ENCODE measurements at places on chromosomes 1 and 21.

DNA sequence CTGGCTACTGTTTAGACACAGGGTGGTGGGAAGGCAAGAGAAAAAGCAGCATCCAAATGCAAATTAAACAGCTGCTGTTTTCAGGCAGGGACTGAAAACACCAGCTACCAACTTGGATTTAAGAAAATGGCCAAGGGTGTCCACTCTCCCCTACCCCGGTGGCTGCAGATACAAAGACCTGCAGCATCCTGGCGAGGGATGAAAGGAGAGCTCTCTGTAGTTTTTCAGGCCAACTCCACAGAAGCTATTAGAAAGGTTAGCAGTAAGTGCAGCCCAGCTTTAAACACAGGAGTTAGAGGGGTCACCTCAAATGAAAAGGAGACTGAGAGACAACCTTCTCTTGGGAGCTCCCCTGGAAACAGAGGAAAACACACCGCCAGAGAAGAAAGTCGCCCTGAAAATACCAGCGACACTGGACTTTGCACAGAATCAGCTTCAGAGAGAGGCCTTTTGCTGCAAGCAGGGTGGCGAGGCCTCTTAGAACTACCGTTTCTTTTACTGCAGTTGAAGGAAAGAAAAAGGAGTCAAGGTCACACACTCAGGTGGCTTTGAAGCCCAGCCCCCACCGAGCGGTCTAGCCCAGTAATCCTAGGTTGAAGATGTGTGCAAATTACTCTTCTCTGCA lies 74.4 kb upstream of the TIAM1 start:
- DNase-seq: no peak

- no peak for DNase-seq
Measured at GRCh38 chr1:29603622-29604021, 367.3 kb downstream of the PTPRU start.

DNA sequence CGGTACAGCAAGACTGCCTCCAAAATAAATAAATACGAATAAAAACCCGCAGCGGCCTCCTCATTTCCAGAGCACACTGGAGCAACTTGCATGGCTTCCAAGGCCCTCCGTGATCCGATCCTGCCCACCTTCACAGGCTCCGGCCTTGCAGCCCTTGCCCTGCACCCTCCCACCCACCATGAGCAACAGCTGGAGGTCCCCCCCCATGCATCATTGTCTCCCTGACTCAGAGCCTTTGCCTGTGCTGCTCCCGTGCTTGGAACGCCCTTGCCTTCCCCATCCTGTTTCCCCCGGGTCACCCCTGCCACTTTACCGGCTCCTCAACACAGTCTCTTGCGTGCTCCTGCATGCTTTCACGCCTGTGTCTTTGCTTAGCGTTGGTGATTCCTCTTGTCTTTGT lies 71.0 kb upstream of the ANGPTL1 start:
- DNase-seq: no peak

GRCh38 chr1:11951901-11952300 lies 17.4 kb downstream of the PLOD1 start:
- no peak for DNase-seq

DNA sequence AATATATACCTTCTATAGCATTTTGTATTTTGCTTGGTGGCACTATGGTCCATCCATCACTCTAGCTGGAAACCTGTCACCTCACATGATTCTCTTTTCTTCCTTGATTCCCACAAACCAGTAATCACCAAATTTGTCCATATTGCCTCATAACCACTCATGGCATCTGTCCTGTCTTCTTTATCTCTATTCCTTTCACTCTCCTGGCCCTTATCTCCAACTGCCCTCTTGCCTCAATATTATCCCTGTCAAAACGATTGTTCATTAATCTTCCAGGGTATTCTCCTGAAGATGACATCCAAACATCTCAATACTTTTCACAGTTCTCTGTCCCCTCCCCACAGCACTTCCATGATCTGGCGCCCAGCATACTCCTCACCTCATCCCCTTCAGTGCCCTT lies 46.1 kb downstream of the WDR64 start:
- DNase-seq: no peak

- DNase-seq: peak; percentile 53
Measured at GRCh38 chr1:31216016-31216415, 23.7 kb downstream of the NKAIN1 start.

DNA sequence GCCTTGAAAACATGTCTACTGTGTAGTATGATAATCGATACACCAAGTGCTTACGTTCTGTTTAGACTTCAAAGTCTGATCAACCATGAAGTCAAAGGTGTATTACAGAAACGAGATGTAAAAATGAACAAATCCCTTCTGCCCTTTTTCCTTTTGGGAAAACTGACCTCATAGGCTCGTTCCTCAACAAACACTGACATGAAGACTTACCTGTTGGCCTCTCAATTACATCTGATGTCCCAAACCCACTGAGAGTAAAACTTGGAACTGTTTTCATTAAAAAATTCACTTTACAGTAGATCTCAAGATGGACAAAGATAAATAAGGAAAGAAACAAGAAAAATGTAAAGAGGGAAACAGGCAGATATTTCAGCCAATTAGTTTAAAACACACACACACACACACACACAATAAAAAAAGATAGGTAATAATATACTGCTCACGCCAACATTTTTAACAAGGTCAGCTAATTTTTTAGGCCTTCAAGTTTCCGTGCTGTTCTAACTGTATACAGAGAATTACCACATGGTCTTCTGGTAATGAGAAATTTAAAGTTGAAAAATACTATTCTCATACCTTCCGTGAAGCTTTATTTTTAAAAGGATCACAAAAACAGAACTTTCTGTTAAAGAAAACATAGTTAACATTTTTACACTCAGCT lies 2.1 kb downstream of the HMGN1 start:
- DNase-seq: no peak

DNA sequence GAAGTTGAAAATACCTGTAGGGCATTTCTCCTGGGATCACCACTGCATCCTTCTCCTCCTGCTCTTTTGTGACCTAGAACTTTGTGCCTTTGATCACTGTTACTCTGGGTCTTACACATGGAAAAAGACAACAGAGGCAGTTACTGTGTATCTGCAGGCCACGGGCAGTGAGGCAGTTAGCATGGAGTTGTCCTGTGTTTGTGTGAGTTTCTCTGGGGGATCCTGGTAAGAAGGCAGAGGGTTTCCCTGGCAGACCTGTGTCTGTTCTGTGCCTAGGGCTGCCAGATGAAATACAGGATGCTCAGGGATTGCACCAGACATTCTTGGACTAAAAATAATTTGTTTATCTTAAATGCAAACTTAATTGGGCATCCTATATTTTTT lies 44.4 kb upstream of the SCCPDH start:
- no peak for DNase-seq

GRCh38 chr1:110312188-110313121 lies 26.7 kb upstream of the RBM15 start:
- DNase-seq: peak; percentile 47

DNA sequence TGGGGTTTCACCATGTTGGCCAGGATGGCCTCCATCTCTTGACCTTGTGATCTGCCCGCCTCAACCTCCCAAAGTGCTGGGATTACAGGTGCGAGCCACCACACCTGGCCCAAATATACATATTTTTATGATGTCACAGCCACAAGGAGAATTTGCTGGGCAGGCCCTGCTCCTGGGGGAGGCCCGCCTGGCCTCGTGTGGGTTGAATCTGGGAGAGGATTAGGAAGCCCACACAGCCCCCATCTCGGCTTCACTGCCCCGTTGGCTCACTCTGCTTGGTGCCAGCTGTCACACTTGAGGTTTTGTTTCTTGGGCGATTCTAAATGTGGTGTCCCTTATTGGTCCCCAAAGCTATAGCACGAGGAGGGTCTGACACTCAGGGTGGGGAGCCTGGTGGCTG lies 335.7 kb upstream of the AJAP1 start:
- no peak for DNase-seq

DNA sequence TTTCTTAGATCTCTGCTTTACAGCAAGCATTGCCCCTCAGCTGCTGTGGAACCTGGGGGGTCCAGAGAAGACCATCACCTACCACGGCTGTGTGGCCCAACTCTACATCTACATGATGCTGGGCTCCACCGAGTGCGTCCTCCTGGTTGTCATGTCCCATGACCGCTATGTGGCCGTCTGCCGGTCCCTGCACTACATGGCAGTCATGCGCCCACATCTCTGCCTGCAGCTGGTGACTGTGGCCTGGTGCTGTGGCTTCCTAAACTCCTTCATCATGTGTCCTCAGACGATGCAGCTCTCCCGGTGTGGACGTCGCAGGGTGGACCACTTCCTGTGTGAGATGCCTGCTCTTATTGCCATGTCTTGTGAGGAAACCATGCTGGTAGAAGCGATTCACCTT lies 33.4 kb upstream of the OR2B11 start:
- no peak for DNase-seq

DNA sequence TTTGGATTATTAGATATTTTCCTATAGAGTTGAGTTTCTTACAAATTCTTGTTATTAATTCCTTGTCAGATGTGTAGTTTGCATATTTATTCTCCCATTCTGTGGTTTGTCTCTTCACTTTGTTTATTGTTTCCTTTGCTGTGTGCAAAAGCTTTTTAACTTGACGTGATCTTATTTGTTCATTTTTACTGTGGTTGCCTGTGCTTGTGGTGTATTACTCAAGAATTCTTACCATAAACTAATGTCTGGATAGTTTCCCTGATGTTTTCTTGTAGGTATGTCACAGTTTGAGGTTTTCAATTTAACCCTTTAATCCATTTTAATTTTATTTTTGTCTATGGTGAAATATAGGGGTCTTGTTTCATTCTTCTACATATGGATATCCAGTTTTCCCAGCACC lies 72.1 kb upstream of the LHX8 start:
- DNase-seq: no peak

- no peak for DNase-seq
Measured at GRCh38 chr1:240394353-240394752, 217.6 kb downstream of the GREM2 start.

- no peak for DNase-seq
Measured at GRCh38 chr21:43889069-43889468, 24.0 kb downstream of the AGPAT3 start.

GRCh38 chr1:61247051-61247825 lies 164.9 kb downstream of the NFIA start:
- DNase-seq: no peak

DNA sequence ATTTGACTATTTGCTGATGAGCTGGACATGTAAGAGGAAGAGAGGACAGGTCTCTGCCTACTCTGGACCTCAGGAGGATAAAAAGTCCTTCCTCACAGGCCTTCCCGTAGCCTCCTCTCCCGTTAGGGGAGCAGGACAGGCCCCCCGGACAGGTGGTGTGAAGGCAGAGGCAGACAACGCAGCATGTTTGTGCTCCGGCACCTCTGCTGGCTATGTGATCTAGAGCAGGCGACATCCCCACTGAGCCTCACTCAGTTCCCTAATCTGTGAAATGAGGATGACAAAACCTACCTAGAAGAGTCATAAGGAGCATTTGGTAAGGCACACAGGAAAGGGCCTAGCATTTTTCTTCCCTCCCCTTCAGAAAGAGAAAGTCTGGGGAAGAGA lies 34.8 kb downstream of the KIAA1614 start:
- DNase-seq: no peak

- no peak for DNase-seq
Measured at GRCh38 chr21:28356422-28356821, 636.3 kb downstream of the LTN1 start.

GRCh38 chr1:67918067-67918466 lies 84.8 kb upstream of the GNG12 start:
- DNase-seq: no peak

DNA sequence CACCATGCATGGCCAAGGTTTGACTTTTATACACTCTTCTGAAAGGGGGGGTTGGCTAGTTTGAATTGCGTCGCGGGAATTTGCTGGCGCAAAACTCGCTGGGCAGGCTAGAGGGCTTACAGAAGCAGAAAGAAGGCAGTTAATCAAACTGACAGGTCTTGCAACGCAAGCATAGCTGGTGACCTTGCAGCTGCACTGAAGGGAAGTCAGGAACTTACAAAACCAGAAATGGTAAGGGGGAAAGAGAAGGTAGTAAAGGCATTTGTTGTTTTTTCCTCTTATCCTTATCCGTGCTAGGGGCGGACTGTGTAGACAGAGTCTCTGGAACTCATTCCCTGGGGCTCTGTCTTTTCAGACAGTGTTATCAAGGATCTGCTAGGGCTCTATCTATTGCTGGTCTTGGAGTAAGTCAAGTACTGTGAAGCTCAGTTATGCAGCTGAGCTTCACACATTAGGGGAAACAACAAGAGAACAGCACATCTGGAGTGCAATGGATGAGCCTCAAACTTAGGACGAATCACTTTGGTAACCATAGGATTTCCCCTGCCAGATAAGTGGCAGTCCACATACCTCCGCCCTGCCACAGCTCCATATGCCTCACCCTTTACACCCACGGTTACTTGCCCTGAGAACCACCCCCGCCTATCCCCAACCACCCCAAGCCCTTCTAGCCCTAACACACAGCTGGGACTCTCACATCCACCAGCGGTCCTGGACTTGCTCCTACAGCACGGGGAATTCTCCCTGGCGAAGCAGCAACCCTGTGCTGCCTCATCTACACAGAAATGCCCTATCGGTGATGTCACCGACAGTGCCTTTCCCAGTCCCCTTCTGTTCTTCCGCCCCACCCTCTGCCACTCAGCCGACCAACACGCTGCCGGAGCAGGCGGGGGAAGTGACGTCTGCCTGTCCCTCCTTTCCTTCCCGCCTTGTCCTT lies 251.4 kb downstream of the FAM72C start:
- DNase-seq: no peak

DNA sequence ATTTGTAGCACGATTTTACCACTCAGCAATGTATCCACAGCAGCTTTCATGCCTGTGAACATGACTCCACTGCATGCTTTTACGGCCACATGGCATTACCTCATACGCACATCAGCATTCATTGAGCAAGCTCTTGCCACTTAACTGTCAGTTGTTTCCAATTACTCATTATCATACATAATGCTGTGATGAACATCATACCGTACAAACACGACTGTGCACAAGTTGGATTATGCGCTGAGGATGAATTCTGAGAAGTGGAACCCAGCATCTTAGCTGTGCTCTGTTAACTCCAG lies 9.6 kb downstream of the UMODL1 start:
- DNase-seq: no peak

DNA sequence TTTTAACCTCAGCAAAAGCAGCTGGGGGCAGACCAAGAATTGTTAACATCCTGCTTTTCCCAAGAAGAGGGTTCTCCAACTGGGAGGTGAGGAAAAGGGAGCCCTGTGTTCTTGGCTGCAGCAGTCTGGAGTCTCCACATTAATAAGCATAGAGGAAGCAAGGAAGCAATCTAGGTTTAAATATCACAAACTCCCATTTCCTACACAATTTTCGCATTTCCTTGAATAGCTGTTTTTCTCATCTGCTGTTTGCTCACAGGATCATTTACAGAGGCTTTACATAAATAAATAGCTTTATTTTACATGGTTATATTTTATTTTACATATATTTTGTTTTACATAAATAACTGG lies 124.0 kb downstream of the TRIM33 start:
- DNase-seq: no peak

DNA sequence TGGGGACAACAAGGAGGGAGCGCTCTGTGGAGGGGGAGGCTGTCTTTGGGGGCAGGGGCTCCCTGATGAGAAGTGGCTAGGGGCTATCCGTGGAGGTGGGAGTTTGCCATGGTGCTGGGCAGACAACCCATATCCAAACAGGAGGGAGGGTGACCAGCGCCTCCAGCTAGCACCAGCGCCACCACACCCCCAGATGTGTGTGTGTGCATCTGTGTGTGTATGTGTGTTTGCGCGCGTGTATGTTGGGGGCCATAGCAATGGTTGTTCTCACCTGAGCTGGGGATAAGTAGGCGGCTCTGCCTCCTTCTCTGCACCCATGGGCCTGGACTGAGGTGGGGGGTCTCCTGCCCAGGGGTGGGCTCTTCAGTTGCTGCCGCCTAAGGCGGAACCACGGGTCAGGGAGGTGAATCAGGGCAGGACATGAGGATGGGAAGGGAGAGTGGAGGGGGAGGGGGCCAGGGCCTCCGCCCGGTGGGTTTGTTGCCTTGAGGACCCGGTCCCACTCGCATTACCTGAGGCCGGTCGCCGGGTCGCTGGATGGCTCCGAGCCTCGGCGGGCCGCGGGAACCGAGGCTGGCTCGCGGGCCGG lies 345 bp downstream of the HPCAL4 start:
- DNase-seq: no peak
